ENCODE measurements at places on chromosomes 2 and 18. TPM values are rescaled to one million over a fixed set of nuclear protein-coding genes. Genes with fewer than 3 reads are reported as not detected.

GRCh38 chr18:23088310-23088709, 47.0 kb upstream of the CABLES1 start:
- DNase-seq, result no peak

- no peak for DNase-seq
These were observed 204.0 kb downstream of the ZNF521 start for GRCh38 chr18:25147877-25148488.

DNA sequence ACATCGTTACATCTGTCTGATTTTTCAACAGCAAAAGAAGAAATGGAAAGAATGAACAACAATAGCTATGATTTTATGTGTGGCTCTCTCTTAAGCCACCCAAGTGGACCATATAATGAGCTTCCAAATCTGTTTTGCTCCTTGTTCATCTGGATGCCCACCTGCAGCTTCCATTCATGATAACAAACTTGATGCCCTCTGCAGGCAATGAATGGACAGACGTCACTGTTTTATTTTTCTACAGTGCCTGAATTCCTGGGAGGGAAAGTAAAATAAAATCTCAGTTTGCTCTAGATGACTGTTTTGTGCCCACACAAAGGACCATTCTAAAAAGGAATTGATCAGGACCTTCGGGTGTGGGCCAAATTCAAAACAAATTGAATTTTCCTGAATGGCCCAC, 5.0 kb downstream of the MREG start:
- DNase-seq, result no peak

- DNase-seq, result no peak
These were observed 341.6 kb upstream of the CDH7 start for GRCh38 chr18:65409261-65409660.

- DNase-seq, result no peak
These were observed at the start of gene CCL20 for GRCh38 chr2:227813562-227814353. CCL20 (plus strand) TSS chr2:227813842; CDS start chr2:227813912, 70 bp downstream.

- no peak for DNase-seq
These were observed 741.1 kb upstream of the ID2 start for GRCh38 chr2:7940723-7941122.

DNA sequence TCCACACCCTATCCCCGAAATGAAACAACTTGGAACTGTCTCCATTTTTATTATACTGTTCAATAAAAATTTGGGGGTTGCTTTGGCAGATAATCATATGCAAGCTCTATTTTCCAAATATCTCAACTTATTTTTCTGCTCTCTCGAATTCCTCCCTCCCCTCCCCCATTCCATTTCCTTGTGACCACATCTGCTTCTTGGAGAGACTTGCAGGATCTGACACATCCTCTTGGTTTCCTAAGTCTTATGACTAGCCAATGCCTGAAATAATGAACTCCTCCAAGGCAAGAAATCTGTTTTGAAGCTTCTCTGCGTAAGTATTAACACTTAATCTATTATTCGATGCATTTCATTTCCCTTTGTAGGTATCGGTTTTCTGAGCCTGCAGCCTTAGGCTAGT, 16.1 kb downstream of the TGIF1 start:
- DNase-seq, result no peak

DNA sequence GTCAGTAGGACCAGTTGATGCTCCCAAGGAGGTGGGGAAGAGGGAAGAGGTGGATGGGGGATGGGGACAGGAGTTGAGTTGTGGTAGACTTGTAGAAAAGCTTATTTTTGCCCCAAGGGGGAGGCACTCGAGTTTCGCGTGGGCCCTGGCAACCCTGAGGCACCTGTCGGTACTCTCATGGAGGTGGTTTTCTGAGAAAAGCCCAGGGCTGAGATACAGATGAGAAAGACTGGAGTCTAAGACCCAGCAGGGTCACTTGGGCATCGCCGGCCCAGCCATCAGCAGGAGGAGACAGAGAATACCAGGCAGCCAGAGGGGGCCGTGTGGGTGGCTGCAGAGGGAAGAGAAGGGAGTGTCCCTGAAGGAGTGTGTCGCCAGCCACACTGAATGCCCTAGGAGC, 57.7 kb upstream of the HPCAL1 start:
- DNase-seq, result no peak

DNA sequence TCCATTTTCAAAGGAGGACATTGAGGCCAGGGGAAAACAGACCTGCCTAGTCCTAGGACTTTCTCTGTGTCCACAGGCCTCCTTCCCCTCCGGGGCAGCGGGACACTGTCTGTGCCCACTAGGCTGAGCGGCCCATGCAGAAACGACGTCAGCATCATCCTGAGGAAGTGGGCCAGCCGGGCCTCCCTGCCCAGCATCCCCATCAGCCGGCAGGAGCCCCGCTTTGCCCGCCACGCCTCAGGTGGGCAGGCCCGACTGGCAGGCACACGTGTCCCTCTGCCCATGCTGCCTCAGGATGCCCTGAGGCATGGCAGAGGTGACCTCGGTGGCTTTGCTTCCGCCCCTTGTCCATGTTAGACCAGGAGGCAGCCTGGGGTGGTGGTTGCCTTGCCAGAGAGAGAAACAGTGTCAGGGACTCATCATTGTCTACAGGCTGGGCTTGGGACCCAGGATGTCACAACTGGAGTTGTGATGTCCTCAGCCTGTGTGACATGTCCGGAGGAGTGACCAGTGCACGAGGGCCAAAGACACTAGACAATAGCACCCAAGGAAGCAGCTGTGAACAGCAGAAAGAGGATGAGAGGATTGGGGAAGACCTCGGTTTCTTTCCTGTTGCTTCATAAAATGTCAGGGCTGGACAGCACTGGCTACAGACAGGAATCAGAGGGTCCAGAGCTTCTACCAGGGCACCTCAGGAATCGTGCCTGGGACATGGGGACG, 36.8 kb downstream of the TOGARAM2 start:
- no peak for DNase-seq

- no peak for DNase-seq
These were observed 163.5 kb downstream of the CDH19 start for GRCh38 chr18:66440433-66440832.

The FAP gene
- 0.21 TPM for polyA plus RNA-seq

The CRYGD gene
- polyA plus RNA-seq, result not detected

The KIAA2012 gene
- 0.05 TPM for polyA plus RNA-seq

The SMYD1 gene
- not detected for polyA plus RNA-seq

The DSG1 gene
- polyA plus RNA-seq, result not detected

The CNTNAP5 gene
- polyA plus RNA-seq, result not detected
